ENCODE measurements at places on chromosomes 1 and 21. TPM values are rescaled to one million over a fixed set of nuclear protein-coding genes. Genes with fewer than 3 reads are reported as not detected.

The DCST2 gene
- polyA plus RNA-seq = not detected

The MAP10 gene
- polyA plus RNA-seq = 1.5 TPM

The NR5A2 gene
- polyA plus RNA-seq = 0.39 TPM

The CNR2 gene
- not detected for polyA plus RNA-seq

The PRKCZ gene
- polyA plus RNA-seq = 12.0 TPM

The GCSAML gene
- 0.06 TPM for polyA plus RNA-seq

The HSD3B2 gene
- polyA plus RNA-seq = not detected

Measured in Purkinje cell (primary cell).